Esophagus squamous epithelium (tissue), 5 donors: ENCODE measurements at places on chromosomes 1 and 21.

GRCh38 chr1:77776007-77776700, 3.3 kb upstream of the MIGA1 start:
- no peak for DNase-seq

GRCh38 chr1:61950418-61950817, 208.1 kb downstream of the PATJ start:
- no peak for DNase-seq

DNA sequence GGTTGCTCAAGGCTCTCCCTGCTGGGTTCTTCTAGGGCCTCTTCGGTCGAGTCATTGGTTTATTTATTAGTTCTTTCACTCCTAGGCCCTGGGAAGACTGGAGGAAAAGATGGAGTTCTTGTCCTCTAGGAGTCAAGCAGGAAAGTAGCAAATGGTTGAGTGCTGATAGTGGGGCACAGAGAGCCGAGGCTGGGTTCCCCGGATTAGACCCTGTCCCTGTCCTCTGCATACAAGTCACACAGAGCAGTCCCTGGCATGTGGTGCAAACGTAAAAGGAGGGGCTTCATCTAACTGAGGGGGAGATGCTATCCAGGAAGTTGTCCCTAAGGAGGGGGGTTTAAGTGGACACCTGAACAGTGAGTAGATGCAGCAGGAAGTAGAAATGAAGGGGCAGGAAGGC, 19.2 kb upstream of the KCNE2 start:
- DNase-seq, result no peak

- no peak for DNase-seq
Measured at GRCh38 chr1:156624814-156625435, 5.7 kb downstream of the HAPLN2 start.

DNA sequence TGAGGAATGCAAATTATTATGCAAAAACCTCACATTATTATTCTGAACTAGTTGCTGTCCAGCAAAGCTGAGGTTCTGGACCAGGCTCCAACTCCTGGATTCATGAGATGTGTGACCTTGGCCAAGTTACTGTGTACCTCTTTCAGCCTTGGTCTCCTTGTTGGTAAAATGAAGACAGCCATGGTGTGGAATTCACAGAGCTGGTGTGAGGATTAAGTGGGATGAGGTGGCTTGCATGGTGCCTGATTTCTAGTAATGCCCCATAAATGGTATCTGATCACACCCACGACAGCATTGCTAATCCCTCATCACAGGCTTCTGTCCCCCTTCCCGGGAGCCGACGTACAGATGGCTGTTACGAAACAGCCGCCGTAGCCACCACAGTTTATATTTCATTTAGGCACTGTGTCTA, 59.6 kb downstream of the PGBD5 start:
- DNase-seq, result no peak

DNA sequence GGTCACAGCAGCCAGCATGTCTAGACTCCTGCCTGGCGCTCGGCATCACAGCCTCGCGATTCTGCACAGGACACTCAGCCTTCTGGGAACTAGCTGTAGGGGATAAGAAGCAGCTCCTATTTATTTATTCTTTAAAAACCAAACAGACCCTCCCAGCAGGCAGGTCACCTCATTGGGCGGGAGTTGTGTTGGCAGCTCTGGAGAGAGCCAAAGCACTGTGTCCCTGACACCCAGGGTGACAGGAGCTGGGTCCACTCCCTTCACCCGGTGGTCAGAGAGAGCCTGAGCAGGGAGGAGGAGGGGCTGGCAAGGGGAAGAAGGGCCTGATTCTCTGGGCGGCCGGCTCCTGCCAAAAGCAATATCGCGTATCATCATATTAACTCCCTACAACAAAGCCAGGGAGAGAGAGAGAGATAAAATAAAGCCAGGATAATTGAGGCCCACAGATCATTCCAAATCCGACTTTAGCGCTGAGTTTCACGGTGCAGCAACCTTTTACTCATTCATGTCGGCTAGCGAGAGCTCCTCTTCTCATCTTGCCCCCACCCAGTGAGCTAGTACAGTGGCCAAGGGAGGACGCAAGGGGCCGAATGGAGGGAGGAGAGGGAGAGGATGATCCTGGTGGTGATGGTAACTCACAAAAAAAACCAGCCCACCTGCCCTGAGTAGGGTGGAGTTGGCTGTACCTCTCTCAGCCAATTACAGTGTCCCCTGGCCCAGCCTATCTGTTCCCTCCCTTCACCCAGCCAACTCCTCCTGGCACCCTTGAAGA, 79.8 kb upstream of the IFFO2 start:
- DNase-seq, result no peak

DNA sequence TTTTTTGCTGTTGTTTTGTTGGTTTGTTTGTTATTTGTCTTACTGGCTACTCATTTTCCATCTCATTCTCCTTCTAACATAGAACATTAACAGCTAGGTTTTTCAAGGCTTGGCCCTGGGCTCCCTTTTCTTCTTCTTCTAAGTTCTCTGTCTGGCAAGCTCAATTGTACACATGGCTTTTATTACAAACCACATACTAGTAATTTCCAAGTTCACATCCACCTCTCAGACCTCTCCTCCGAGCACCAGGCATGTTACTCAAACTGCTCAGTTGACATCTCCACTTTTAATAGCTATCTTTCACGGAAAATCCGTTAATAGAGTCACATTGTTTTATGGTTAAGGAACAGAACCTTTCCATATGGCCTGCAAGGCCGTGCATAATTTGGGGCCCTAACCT, 736.9 kb upstream of the ADAMTS5 start:
- no peak for DNase-seq

DNA sequence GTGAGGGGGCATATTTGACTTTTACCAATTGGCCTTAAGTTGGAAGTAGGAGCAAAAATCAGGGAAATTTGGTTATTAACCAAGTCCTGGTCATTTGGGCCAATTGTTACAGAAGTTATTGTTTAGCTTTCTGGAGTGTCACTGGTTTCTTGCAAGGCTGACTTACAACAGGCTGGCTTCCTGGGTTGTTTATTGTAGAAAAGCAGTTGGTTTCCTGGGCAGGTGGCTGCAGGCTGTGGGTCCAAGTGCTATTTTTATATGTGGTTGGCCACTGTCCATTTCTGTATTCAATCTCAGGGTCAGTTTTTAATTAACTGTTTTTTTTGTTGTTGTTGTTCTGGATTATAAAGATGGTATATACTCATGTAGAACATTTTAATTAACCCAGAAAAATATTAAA, 174.1 kb downstream of the KCNJ6 start:
- DNase-seq, result no peak

GRCh38 chr1:54099061-54099610, 45.7 kb downstream of the TCEANC2 start:
- no peak for DNase-seq

DNA sequence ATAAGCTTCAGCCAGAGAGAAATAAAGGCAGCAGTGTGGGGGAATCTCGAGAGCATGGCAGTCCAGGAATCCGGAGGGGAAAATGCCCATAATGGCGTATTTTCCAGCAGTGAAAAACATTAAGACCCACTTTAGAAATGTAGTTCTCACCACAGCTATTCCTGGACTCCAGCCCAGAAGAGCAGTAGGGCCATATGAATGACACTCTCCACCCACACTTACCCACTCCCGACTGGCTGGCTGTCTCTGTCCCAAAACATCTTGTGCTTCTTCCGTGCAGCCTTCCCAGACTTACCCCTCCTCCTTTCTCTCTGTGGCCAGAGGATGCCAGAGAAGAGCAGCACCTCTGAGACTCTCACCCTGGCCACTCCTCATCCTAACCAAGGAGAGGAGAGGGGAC, 56.4 kb downstream of the TRABD2B start:
- DNase-seq, result no peak

DNA sequence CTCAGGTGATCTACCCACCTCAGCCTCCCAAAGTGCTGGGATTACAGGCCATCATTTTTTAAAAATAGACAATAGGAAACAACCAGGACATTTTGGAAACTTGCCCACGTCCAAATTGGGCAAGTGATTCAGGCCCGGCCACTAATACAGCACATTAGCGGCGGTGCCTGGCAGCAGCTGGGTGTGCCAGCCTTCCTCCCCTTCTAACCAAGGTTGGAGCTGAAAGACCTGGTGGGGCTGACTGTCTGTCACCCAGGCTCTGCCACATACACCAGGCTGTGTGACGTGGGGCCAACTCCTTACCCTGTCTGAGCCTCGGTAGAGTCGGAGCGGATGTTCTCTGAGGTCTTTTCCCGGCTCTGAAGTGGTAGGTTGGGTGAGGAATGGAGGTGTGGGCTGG, 29.6 kb upstream of the TMEM51 start:
- DNase-seq, result no peak

DNA sequence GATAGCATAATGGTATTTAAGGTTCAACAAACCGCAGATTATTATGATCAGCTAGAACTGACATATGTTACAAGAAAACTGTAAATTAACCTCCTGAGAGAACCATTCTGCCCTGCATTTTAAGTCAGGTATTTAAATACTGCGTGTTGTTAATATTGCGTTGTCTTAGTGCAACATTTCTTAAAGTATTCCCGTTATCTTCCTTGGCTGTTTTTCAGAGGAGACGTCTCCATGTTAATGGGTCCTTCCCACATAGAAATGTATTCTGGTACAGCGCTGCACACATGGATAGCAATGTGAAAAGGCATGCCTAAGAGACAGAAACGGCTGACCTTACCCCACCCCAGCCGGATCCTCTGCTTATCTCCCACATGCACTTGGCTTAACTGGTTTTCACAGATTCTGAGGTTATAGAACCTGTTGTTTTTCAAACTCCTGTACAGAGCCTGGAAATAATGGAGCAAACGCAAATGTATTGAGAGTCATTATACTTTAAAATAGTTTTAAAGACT, 22.8 kb upstream of the DEGS1 start:
- no peak for DNase-seq

GRCh38 chr21:46060596-46061061, 37.3 kb upstream of the COL6A2 start:
- DNase-seq, result no peak

DNA sequence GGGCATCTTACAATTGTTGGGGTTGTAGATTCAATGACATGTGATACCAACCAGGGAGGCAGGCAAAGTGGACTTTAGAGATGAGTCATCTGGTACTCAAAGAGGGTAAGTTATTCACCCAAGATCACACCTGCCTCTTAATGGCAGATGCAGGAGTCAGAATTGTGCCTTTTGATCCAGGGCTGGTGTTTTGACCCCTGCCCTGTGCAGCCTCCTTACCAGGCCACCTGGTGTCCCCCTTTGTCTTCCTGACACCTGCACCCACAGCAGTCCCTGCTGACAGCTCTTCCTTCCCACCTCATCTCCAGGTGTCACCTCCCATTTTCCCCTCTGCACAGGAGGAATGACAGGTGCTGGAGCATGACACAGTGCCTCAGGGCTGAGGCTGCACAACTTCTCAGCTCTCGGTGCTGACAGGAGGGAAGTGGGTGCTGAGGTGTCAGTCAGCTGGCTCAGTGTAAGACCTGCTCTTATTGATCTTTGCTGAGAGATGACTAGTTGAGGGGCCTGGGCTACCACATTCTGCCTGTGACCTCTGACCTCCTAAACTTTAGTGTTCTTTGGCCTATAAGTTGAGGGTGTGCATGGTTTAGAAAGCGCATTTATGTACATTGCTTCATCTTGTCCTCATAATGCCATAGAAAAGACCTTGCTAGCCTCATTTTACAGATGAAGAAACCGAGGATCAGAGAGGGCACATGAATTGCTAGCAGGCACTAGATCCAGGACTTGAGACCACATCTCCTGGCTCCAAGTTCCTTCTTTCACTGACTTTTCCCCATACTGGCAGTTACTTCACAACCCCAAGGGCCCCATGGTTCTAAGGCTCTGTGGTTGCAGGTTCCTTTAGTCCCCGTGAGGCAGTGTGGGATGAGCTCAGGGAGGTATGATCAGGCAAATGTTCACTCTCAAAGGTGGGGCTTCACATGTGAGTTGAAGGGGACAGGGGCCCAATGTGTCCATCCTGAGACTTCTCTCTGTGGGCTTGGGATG, 31.3 kb downstream of the CACNA1E start:
- DNase-seq, result no peak

DNA sequence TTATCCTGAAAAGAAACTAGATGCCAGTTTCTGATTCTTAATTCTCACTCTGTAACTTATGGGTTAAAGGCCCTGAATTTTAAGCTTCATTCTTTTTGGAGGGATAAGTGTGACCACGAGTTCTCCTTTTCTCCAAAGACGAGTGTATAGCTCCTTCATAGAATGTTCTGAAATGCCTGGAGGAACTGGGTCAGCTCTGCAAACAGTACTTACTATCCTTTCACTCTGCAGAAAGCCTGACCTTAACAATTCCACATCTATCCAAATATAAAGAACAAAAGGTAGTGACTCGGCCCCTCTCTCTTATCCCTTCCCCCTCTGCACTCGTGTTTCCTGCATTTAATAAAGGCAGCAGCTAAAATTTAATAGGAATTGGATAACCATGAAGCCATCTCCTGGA, 150.5 kb downstream of the LYPLAL1 start:
- DNase-seq, result no peak

GRCh38 chr21:25573409-25574206, 33.7 kb downstream of the MRPL39 start:
- DNase-seq, result no peak

DNA sequence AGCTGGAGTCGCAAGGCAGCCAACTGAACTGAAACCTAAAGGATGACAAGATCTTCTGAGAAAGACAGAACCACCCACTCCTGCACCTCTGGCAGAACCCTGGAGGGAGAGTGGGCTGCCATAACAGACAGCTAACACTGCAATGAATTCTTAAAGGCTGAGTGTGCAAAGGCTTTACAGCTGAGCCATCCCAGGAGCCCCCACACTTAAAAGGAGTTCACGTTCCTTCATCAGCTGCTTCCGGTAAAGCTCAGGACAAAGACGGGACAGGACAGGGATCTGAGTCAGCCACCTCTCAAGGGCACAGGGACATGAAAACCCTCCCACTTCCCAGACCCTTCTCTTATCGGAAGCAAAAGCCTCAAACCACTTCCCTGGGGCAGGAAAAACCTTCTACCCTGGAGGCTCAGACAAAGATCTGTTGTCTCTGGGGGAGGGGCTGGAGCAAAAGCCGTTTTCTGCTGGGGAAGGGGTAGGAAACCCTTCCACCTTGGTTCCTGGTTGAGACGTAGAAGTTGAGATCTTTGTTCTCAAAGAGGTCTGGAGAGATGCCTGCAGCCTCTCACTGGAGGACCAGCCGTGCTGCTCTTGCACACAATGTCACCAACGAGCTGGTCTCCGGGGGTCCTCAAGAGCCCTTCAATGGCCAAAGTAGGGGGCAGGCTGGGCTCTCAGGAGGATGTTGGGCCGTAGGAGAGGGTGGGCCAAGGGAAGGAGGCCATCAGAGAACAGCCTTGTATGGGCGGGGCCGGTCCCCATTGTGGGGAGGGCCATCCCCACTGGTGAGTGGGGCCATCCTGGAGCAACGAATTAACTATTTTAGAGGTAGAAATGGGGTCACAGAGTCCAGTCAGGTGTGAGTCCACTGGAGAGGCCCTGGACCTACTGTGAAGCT, 452.4 kb downstream of the PTPRU start:
- no peak for DNase-seq

DNA sequence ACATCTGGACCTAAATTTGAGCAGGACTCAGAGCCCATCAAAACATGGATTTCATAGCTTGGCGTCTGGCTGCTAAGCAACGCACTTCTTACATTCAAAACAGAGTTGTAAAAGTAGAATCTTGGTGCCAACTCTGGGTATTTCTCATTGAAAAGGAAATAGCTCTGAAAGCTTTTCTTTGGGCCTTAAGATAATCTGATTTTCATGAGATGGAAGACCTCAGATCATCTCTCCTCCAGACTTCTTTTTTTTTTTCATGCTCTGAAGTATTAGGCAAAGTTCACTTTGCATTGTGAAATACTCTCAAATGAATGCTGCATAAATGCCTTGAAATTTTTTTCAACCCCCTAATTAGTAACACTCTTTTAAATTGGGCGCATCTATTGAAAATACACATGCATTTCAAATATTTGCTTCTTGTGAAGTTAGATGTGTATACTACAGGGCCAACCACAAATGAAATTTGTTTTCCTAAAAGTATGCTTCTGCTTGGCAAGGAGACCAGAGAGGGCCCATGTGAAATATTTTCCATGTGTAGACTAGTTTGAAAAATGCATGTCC, 4.2 kb downstream of the ADAMTS5 start:
- DNase-seq, result no peak
